ENCODE measurements at places on chromosomes 2 and 18.

DNA sequence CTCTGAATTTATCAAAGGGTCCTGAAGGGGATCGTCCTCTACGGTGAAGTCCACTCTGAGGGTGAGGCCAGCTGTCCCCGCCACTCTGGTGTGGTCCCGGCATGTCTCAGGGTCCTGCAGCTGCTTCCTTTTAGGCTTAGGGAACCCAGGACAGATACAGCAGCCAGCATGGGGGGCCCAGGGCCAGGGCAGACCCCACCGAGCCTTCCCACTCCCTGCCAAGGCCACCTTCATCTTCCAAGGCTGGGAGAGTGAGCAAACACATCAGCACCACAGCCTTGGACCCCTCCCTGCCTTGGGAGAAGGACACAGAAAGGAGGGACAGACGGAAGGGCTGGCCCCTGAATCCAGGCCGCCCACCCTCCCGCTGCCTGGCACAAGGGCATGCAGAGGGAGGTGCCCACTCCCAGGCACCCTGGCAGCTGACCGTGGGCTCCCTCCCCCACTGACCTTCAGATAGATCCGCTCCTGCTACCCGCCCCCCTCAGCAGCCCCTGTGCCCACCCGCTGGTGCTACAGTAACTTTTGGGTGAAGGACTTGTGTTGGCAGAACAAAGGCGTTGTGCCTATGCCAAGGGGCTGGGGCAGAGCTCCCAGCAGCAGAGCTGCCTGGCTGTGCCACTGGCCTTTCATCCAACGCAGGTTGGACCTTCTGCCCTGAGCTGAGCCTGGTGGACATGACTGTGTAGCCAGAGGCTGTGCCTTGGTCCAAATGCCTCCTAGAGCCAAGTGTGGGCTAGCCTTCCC lies 7.6 kb downstream of the CYP26B1 start:
- no peak for DNase-seq

DNA sequence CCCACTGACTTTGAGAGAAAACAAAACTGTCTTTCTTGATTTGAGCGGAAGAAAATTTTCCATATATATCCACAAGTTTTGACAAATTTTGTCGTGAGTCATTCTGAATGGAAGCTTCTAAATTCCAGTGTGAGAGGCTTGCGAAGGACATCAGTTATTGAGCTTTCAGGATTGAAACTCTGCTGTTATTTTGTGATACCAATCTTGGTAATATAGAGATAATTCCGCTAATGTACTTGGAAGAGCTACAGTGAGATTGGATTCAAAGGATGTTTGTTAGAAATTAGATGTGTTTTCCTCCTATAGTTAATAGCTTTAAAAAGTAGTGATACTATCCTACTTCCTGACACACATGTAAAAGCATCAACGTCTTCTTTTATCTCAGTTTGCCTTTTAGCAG lies 61.4 kb downstream of the RBM43 start:
- no peak for DNase-seq

DNA sequence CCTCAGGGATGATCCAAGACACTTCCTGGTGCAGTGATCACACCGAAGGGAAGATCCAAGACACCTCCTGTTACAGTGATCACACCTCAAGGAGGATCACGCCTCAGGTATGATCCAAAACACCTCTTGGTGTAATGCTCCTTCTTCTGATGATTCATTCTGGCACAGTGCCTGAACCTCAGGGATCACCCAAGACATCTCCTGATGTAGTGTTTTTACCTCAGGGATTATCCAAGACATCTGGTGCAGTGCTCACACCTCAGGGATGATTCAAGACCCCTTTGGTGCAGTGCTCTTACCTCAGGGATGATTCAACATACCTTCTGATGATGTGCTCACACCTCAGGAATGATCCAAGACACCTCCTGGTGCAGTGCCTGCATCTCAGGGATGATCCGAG lies 124.4 kb downstream of the ASB1 start:
- no peak for DNase-seq

DNA sequence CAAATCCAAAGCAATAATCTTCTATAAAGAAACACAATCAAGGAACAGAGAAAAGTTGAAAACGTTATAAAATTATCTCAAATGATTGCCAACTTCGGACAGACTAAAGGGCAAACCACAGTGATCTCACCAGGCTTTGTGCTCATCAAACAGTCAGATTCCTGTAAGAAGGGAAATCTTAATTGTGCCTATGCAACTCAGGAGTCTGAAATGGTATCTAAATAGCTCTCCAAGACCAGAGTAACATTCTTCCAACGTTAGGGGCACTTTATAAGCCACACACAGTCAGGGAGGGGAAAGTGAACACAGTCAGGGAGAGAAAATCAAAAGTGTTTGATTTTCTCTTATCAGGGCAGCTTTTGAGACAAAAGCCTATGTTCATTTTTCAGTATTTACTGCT lies 29.4 kb downstream of the PLEKHM3 start:
- no peak for DNase-seq

GRCh38 chr2:241340631-241341163 lies 15.4 kb upstream of the FARP2 start:
- no peak for DNase-seq

GRCh38 chr18:9260388-9261380 lies 73.9 kb upstream of the TWSG1 start:
- DNase-seq, result no peak

GRCh38 chr18:3710712-3711301 lies 260.8 kb downstream of the TGIF1 start:
- DNase-seq, result no peak

DNA sequence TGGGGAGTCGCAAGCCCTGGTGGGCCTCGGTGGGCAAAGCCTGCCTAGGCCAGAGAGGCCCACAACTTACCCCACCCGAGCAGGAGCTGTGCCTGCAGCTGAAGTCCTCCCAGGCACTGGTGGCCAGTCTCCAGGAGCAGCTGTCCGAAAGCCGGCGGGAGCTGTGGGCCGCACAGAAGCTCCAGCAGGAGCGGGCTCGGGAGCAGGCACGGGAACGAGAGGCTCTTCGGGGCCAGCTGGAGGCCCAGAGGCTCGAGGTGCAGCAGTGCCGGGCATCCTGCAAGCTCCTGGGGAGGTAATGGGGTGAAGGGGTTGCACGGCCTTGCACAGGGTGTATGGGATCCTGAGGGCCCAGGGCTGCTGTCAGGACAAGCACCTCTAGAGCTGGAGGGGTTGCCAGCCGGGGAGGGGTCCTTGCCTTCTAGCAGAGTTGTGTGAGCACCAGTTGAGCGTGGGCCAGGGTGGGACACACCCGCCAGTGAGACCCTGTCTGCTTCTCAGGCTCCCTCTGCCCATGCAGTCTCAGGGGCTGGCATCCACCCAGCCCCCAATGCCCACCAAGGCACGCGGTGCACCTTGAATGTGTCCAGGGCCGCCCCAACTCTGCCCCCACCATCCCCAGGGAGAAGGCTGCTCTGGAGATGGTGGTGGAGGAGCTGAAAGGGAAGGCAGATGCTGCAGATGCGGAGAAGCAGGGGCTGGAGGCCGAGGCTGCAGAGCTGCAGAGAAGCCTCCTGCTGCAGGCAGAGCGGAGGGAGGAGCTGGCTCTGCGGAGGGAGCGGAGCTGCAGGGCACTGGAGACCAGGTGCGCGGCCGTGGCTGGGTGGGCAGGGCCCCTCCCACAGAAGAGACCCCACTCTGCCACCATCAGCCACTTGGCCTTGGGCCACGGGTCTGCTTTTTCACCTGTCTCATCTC lies 27.2 kb downstream of the CROCC2 start:
- DNase-seq, result no peak

DNA sequence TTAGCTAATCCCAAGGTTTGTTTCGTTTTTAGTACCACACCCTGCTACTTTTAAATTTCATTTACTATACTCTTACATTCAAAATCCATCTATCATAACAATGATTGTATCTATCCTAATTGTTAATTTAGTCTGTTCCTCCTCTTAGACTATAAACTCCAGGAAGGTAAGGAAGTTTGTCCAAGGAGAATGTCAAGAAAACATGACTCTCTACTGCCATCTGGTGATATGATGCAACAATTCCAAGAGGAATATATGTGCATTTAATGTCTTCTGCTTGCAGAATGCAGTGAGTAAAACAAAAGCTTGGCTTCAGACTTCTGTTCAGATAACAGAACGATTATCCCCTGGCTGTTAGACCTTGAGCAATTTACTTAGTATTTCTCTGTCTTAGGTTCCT lies 1267.1 kb downstream of the LRP1B start:
- peak; percentile 7 for DNase-seq

GRCh38 chr2:3704692-3705091 lies 1.3 kb downstream of the DCDC2C start:
- DNase-seq, result no peak

DNA sequence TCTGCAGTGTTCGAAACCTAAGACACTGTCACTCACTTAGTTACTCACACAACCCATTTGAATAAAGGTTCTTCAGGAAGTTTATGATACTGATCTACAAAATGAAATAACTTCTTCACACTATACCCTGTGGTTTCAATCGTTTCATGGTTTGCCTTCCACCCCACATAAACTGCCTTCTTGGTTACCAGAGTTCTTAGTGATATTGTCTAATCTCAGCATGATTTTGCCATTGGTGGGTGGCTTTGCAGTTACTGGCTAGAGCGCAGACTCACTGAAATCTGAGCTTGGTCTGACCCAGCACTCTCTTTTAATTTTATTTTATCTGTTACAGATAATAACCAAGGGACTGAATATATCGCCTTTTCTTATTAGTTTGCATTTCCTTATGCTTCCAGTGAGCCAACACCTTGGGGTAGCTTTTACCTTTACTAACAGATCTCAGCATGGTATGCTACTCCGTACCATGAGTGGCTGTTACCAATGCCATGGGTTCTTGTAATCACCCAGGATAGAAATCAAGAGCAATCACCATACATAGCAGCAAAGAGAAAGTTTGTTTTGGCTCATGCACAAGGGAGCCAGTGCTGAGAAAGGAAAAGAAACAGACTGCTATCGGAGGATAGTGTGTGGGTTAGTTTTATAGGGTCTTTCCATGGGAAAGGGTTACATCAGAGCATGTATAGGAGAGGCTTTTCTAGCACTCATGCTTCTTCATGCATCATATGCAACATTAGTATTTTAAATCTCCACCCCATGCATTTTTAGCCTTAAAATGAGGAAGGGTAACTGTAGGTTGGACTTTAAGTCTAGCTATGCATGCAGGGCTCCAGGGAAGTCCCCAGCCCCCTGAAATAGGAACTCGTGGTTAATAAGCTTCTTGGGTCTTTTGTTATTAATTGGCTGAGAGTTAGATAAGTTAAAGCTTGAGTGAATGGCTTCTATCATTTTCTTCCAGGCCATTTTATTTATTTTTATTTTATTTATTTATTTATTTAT lies 33.3 kb downstream of the ANXA4 start:
- no peak for DNase-seq

GRCh38 chr2:230600285-230600684 lies 112.4 kb upstream of the CAB39 start:
- no peak for DNase-seq

- no peak for DNase-seq
Observed at GRCh38 chr2:42267530-42267929, 93.5 kb downstream of the COX7A2L start.

- DNase-seq, result no peak
Observed at GRCh38 chr2:114085992-114086391, 196.1 kb downstream of the ACTR3 start.

DNA sequence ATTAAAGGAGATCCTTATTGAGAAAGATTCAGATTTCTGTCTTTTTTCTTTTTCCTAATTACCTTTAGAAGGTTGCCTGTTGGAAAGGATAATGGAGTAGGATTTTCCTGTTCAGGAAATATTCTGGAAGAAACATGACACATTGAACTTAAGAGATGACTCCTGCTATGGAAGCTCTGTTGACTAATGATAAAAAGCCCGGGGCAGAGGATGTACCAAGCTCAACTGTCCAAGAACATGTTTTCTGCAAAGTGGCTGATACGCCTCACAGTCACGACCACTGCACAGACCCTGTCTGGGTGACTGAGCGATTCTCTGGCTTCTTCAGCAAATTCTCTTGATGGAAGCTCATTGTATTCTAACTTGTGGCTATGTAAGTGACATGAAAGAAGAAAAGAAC lies 86.2 kb upstream of the THOC1 start:
- no peak for DNase-seq

GRCh38 chr2:227888289-227888688 lies 16.9 kb downstream of the DAW1 start:
- no peak for DNase-seq

DNA sequence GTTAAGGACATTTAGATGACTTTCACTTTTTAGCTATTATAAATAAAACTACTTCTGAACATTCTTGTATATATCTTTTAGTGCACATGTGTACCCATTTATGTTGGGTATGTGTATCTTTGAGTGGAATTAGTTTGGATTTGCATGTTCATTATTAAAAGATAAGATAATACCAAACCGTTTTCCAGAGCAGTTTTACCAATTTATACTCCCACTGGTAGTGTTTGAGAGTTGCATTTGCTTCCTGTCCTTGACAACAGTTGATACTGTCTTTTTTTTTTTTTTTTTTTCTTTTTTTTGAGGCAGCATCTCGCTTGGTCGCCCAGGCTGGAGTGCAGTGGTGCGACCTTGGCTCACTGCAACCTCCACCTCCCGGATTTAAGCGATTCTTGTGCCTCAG lies 23.3 kb downstream of the SLC30A6 start:
- no peak for DNase-seq

DNA sequence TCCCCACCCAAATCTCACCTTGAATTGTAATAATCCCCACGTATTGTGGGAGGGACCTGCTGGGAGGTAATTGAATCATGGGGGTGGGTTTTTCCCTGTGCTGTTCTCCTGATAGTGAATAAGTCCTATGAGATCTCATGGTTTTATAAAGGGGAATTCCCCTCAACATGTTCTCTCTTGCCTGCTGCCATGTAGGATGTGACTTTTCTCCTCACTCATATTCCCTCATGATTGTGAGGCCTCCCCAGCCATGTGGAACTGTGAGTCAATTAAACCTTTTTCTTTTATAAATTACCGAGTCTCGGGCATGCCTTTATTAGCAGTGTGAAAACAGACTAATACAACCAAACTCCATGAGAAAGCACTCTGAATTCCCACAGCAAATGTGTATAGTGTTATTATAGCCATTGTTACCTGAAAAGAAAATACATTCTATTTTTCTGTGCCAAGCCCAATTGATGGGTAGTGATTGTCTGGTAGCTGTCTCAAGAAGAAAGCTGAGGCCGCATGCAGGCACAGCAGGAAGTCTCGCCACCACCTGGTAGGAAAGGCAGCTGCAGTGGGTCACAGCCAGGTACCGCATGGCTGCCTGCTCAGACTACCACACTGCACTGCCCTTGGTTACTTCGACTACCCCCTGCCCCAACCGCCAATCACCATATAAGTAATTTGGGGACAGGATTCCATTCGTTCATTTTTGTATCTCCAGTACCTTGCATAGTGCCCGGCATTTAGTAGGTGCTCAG lies 10.3 kb upstream of the ZBTB7C start:
- DNase-seq, result no peak

All from AG09309 (cell line).